ENCODE measurements at places on chromosomes 13 and 19.

GRCh38 chr13:32545083-32545482 is 6.5 kb upstream of the N4BP2L2 start:
- no peak for DNase-seq

DNA sequence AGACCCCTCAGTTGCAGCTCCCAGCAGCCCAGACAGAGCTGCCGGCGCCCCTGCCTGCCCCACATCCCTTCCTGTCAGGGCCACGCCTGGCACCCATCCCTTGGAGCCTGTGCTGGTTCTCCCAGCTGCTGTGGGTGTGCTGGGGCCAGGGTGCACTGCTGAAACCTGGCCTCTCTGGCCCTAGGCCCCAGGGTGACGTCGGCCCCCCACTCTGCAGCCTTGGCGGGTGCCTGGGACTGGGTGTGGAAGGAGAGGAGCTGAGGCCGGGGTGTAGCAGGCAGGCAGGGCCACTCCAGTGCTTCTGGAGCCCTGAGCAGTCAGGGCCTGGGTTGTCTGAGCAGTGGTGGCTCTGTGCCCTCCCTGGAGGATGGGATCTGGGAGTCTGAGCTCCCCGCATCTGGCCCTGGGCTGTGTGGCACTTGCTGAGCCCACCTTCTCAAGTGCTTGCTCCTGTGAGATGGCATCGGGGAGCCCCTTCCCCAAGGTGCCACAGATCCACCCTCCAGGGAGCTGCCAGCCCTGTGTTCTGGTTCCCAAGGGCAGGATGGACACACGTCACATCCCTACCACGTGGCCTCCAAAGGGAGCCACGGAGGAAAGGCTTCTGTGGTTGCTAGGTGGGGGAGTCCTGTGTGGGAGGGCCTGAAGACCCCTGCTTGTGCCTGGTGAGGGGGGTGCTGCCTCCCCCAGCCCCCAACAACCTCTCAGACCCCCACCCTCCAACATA is 5.2 kb downstream of the PLEKHJ1 start:
- DNase-seq = no peak

DNA sequence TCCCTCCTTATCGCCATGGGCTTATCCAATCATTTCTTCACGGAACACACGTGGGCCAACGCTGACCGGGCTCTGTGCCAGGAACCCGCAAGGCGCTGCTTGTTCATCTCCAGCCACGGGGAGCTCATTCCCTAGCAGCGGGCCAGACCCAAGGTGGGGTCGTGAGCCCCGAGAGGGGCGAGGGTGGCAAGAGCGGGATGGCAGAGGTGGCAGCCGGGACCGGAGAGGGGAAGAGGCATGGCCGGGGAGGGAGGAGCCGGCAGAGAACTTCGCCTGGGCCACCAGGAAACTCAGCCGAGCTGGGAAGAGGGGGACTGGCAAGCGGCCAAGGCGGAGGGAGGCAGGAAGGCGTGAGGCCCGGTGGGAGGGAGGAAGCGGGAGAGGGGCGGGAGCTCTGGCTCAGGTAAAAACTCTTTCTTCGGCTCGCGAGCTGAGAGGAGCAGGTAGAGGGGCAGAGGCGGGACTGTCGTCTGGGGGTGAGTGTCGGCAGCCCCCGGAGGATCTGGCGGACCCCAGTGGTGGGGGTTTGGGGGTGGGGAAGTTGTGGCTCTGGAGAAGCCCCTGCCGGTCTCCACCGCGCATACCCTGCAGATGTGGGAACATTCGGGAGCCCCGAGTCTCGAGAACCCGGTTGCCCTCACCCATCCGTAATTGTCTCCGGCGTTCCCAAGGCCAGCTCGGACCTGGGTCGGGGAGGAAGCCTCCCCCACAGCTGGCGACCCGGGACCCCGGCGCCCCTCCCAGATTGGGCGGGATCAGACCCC is at the start of gene B3GNT3:
B3GNT3 (plus strand) TSS at position 408 of the 764 bp plus-strand sequence. CDS start 12,670 bp downstream, outside the sequence.
- DNase-seq = no peak

DNA sequence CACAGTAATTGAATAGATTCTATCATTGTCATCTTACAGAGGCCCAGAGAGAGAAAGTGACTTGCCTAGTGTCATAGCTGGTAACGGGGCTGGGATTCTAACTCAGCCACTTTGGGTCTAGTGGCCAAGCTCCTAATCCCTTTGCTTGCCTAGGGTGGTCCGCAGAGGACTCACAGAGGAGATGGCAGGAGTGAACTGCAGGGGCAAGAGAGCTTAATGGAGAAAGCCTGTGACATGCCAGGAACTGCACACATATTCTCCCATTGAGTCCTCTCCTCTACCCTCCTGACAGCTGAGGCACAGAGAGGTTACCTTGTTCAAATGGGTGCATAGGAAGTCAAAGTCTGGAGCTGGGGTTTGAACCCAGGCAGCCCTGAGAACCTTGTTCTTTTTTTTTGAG is 2.7 kb downstream of the LSR start:
- no peak for DNase-seq

Measured in NCI-H2107 (cell line).